Type B pancreatic cell (in vitro differentiated cells): ENCODE measurements at places on chromosomes 16 and 17. TPM values are rescaled to one million over a fixed set of nuclear protein-coding genes. Genes with fewer than 3 reads are reported as not detected.

Gene TM4SF5
- 5.3 and 9.6 TPM in 2 replicates for total RNA-seq

Gene GPS1
- total RNA-seq, result 111 and 112 TPM in 2 replicates

Gene CRHR1
- total RNA-seq, result 0.17 and 0.43 TPM in 2 replicates

Gene LRRC37A
- total RNA-seq, result 2.3 and 3.8 TPM in 2 replicates

Gene PTX4
- not detected in 2 replicates for total RNA-seq

Gene CAVIN1
- total RNA-seq, result 21.9 and 49.0 TPM in 2 replicates

Gene CES3
- 0.48 and 1.1 TPM in 2 replicates for total RNA-seq

Gene RPL23
- 1,908 and 1,925 TPM in 2 replicates for total RNA-seq

Gene NXPH3
- total RNA-seq, result 0.45 and 0.46 TPM in 2 replicates

Gene BAHCC1
- total RNA-seq, result 23.0 and 74.3 TPM in 2 replicates

Gene P3H4
- total RNA-seq, result 24.7 and 50.5 TPM in 2 replicates

Gene HSD17B2
- total RNA-seq, result 6.8 and 17.8 TPM in 2 replicates

Gene SOST
- 2.0 TPM in 1 of 2 replicates, not detected in the other for total RNA-seq

Gene SLC9A5
- 1.0 and 4.4 TPM in 2 replicates for total RNA-seq

Gene PPY
- 29.8 and 65.9 TPM in 2 replicates for total RNA-seq

Gene DNAJA3
- total RNA-seq, result 43.9 and 46.5 TPM in 2 replicates

Gene DNAAF8
- total RNA-seq, result 0.74 and 2.6 TPM in 2 replicates

Gene CD300H
- not detected in 2 replicates for total RNA-seq

Gene WNT3
- 14.1 and 47.7 TPM in 2 replicates for total RNA-seq

Gene OR3A3
- total RNA-seq, result not detected in 2 replicates

Gene ABCA8
- 0.43 and 4.7 TPM in 2 replicates for total RNA-seq
